ENCODE measurements at places on chromosomes 1 and 21. TPM values are rescaled to one million over a fixed set of nuclear protein-coding genes. Genes with fewer than 3 reads are reported as not detected.

- H3K4me3 ChIP-seq = no peak overlapping the region
- peaks cover 5% of the 10 kb centered on the region for H3K4me1 ChIP-seq
- H3K27me3 ChIP-seq = no peaks in the 10 kb centered on the region
Observed at GRCh38 chr1:205920861-205921569, 22.2 kb downstream of the SLC26A9 start.

The LCE1F gene
- not detected for polyA plus RNA-seq

The LCE1A gene
- polyA plus RNA-seq = not detected

GRCh38 chr1:112169517-112169916 lies 180.0 kb upstream of the KCND3 start:
- no peak overlapping the region for H3K27ac ChIP-seq
- H3K4me1 ChIP-seq = no peaks in the 10 kb centered on the region
- no peaks in the 10 kb centered on the region for H3K27me3 ChIP-seq

- no peak overlapping the region for H3K27ac ChIP-seq
- no peaks in the 10 kb centered on the region for H3K36me3 ChIP-seq
- H3K4me1 ChIP-seq = peaks cover 3% of the 10 kb centered on the region
- no peak overlapping the region for H3K4me3 ChIP-seq
Observed at GRCh38 chr1:25861316-25862286, 2.3 kb upstream of the AUNIP start.

GRCh38 chr1:218525031-218525430 lies 179.9 kb downstream of the TGFB2 start:
- DNase-seq = no peak
- no peaks in the 10 kb centered on the region for H3K27me3 ChIP-seq
- no peaks in the 10 kb centered on the region for H3K36me3 ChIP-seq
- no peak overlapping the region for H3K4me3 ChIP-seq
- H3K27ac ChIP-seq = no peak overlapping the region

DNA sequence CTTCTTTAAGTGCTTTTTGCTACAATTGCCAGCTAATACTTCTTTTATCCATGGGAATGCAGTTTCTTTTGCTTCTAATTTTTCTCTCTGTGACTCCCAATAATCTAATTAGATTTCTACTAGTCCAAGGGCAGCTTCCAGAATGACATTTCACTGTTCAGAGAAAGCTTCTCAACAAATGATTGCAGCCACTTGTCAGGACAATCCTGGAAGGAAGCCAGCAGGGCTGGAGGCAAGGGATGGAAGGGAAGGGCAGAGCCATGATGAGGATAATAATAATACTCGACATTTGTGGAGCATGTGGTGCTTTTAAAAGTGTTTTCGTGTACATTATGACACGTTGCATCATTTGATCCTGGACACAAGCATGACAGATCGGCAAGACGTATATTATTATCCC lies 19.4 kb downstream of the F11R start:
- no peak overlapping the region for H3K4me3 ChIP-seq
- no peak for DNase-seq
- H3K36me3 ChIP-seq = no peaks in the 10 kb centered on the region
- H3K27me3 ChIP-seq = no peaks in the 10 kb centered on the region
- no peaks in the 10 kb centered on the region for H3K4me1 ChIP-seq

DNA sequence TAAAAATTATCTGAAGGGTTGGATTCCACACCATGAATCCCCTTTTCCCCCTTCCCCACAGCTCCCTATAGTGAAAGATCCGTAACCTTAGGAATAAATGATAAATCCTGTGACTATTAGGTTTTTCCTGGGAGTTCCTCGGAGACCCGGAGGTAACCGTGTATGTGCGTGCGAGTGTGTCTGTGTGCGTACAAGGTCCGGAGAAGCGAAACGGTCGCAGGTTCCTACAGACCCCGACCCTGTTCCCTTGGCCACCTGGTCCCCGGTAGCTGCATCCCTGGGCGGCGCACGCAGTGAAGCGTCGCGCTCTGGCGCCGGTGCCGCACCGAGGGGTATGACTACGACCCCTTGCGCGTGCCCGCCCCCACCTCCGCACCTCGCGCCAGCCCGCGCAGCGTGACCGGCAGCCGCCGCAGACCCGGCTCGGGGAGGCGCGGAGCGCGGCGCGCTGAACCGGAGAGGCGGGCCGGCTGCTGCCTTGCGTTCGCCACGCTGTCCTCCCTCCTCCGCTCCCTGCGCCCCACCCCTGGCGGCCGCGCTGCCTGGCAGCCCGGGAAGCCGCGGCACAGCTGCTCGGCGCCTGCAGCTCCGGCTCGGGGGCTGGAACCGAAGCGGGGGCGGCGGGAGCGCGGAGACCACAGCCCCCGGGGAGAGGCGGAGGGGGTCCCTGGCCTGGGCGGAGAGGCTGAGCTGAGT lies at the start of gene AK5:
Gene AK5, plus strand, starts transcription at position 529 of the 696 bp plus-strand sequence. CDS start 295 bp downstream, outside the sequence.
- no peak within 1 kb of the TSS for H3K27ac ChIP-seq
- peak within 1 kb of the TSS; percentile 20 for H3K4me3 ChIP-seq
- H3K4me1 ChIP-seq = peaks cover 3% of the 10 kb centered on the region

DNA sequence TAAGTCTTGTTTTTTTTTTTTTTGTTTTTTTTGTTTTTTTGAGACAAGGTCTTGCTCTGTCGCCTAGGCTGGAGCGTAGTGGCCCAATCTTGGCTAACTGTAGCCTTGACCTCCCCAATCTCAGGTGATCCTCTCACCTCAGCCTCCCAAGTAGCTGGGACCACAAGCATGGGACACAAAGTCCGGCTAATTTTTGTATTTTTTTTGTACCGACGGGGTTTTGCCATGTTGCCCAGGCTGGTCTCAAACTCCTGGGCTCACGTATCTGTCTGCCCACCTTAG lies 6.1 kb downstream of the LCK start:
- H3K36me3 ChIP-seq = no peaks in the 10 kb centered on the region
- no peaks in the 10 kb centered on the region for H3K27me3 ChIP-seq
- DNase-seq = no peak
- no peaks in the 10 kb centered on the region for H3K4me1 ChIP-seq
- no peak overlapping the region for H3K4me3 ChIP-seq

DNA sequence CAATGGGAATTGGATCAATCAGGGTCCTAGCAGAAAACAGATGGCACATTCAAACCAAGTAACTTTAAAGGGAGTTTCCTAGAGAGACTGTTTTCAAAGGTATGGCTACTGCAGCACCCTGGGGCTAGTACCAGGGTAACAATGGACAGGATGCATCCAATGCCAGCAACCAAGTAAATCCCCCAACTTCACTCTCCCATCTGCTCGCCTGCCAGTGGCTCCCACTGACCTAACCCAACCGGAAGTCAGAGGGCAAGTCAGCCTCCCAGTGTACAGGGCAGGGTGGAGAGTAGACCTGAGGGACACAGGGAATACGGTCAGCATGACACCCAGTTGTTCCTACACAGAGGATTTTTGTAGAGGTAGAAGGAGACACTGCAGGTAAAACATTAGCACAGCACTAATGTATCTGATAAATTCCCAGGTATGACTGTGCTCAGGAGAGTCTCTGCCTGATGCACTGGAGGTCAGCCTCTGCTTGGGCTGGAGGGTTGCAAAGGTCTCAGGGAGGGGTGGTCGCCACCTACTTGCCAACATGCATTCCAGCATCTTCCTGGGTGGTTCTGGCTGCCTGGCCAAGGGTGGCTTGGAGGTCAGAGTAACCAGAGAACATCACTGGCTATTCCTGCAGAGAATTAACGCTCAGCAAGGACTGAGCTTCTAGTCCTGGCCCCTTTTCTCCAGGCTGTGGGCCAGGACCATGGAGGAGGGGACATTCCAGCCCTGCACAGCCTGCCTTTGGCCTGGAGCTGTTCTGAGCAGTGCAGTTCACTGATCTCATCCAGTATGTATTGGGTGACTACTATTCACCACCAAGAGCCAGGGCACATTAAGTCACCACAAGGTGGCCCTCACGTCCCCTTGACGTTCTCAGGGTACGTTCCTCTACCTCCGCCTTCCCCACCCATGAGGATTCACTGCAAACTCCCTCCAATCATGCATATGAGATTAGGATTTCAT lies 5.1 kb upstream of the GJA4 start:
- H3K36me3 ChIP-seq = no peaks in the 10 kb centered on the region
- no peak for DNase-seq
- H3K4me3 ChIP-seq = no peak overlapping the region
- H3K4me1 ChIP-seq = no peaks in the 10 kb centered on the region
- no peak overlapping the region for H3K27ac ChIP-seq

The LIN28A gene
- not detected for polyA plus RNA-seq

DNA sequence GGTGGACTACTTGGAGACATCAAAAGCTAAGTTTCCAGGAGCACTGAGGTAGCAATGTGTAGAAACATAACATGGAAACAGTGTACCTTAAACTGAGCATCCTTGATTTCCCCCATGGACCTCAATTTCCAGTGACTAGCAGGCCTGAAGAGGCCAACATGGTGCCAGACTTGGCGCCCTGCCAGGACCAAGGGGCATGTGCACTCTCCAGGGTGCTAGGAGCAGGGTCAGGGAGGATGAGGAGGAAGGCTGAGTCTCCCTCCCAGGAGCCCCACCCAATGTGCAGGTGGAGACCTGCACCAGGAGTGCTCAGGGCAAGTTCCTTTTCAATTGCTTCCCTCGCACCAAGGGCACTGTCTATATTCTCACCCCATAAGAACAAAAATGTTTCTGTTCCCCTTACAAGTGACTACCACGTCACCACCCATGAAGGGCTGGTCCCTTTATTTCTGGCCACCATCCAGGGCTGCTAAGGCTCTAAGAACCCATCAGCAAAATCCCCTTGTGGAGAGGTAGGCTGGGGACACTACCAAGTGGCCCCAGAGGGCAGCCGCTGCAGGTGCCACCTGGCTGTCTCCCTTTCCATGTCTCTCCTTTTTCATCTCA lies 39.2 kb downstream of the MX1 start:
- no peak overlapping the region for H3K27ac ChIP-seq
- DNase-seq = no peak
- H3K27me3 ChIP-seq = no peaks in the 10 kb centered on the region

The S100A7 gene
- polyA plus RNA-seq = not detected
